Adrenal gland (tissue), 19 donors: ENCODE measurements at places on chromosomes 6 and 20.

DNA sequence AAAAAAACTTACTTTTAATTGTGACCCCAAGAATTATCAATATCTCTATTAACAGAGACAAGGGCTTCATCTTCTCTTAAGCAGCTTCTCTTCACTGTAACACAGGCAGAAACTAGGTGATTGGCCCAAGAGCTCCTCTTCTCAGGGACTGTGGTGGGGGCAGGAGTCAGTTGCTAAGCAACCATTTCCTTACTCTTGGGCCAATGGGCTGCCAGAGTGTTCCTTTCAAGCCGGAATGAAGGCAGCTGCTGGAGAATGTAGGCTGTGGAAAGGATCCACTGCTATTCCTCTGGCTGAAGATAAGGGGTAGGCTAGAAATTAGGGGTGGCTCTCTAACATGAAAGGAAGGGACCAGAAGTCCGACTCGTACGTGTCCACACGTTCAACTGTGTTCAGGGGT, at the start of gene SEL1L2:
SEL1L2 (minus strand) TSS at position 150 of the 400 bp plus-strand sequence; CDS start at position 70, 80 bp downstream.
- DNase-seq: no peak

DNA sequence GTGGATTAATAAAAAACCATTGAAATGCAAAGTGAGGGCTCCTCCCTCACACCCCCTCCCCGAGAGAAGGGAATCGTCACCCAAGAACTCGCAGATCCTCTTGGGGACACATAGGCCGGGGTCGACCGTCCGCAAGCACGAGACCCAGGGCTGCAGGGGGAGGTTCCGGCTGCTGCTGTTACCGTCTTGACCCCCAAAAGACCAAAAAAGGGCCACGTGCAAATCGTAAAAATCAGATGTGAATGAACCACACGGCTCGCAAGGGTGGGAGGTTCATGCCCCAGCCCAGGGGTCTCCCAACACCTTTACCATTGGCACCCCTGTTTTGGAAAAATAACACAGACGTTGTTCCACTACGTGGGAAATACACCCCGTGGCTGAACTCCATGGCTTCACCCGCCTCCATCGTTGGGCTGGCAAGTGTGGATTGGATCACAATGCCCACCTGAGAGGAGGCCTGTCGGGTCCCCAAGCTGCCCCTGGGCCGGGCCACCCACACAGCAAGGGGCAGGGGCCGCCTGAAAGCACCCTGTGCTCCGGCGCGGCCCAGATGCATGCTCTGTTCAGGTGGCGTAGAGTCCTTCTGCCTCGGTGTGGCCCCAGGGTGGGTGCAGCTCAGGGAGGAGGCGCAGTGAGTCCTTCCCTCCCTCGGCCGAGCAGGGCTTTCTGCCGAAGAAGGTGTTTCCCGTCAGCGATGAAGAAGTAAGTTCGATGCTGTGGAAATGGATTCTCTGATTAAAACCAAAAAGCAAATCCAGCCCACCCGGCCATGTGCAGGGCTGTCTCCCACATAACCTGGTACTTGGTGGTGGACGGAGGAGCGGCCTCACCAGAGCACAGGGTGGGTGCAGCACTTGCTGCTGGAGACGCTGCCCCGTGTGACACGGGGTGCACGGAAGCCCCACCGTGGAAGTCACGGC, 85.0 kb downstream of the YTHDF1 start:
- no peak for DNase-seq

DNA sequence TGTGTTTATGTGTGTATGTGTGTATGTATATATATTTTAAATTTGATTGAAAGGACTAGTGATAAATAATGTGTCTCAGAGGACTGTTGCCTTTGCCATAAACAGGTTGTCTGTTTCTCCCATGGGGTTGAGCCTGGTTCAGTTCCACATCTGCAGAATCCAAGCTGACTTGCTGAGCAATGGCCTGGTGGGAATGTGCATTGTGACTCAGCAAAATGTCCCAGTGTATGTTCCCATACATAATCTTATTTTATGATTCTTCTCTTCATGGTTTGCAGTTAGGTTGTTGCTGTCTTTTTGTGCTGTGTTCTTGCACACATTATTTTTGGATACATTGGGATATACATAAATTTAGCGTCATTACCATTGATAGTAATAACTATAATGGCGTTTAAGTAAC, 115.6 kb upstream of the SLC24A3 start:
- DNase-seq: no peak

- DNase-seq: peak; percentile 61
Measured at GRCh38 chr6:83708970-83709747, at the start of gene SNAP91. Gene SNAP91, minus strand, starts transcription at chr6:83709101. Its CDS starts 1,174 bp downstream, at chr6:83707927.

DNA sequence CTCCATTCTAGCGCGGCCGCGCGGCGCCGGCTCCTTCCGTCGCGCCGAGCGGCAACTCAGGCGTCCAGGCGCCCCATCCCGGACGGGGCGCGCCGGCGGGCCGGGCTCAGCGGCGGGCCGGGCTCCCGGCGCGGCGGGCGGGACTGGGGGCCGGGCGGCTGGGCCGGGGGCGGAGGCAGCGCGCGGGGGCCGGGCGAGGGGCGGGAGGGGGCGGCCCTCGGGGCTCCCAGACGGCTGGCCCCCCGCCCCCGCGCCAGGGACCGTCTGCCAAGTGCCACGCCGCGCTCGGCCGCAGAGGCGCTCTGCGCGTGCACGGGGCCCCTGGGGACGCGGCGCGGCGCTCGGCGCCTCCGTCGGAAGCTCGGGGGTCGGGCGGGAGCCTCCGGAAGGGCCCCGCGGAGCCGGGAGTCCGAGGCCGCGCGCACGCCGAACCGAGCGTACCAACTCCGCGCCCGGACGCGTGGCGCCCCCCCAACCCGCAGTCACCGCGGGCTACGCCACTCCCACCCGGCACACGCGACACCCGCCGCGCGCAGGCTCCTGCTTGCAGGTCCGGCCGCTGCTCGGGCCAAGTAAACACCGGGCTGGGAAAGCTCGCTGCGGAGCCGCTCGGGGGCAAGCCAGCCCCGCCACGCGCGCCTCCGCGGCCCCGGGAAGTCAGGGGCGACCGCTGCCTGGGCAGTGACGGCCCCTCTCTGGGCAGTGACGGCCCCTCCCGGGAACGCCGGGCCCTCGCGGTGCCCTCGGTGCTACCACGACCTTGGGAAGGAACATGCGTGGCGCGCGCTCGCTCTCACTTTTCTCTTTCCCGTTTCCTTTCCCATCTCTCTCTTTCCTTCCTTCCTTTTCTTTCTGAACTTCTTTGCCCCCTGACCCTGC, at the start of gene PREX1:
PREX1 (minus strand) TSS at position 145 of the 879 bp plus-strand sequence; CDS start at position 6, 139 bp downstream.
- peak; percentile 80 for DNase-seq

DNA sequence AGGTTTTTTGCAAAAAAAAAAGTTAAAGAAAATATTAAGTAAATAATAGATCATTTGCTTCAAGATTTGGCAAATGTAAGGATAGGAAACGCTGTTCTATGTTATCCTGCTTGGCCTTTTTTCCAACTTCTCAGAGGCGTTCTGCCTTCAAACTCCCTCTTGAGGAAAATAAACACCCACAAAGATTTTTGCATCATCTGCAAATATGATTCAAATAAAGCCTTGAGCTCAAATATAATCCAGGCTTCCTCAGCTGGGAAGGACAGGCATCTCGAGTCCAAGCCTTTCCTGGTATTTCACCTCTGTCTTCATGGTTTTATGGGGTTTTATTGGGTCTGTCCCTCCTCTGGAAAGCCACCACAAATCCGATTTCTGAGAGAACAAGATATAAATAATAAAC, 67.7 kb upstream of the PTPN1 start:
- no peak for DNase-seq

GRCh38 chr20:17456279-17456678, 74.9 kb downstream of the BFSP1 start:
- DNase-seq: no peak

DNA sequence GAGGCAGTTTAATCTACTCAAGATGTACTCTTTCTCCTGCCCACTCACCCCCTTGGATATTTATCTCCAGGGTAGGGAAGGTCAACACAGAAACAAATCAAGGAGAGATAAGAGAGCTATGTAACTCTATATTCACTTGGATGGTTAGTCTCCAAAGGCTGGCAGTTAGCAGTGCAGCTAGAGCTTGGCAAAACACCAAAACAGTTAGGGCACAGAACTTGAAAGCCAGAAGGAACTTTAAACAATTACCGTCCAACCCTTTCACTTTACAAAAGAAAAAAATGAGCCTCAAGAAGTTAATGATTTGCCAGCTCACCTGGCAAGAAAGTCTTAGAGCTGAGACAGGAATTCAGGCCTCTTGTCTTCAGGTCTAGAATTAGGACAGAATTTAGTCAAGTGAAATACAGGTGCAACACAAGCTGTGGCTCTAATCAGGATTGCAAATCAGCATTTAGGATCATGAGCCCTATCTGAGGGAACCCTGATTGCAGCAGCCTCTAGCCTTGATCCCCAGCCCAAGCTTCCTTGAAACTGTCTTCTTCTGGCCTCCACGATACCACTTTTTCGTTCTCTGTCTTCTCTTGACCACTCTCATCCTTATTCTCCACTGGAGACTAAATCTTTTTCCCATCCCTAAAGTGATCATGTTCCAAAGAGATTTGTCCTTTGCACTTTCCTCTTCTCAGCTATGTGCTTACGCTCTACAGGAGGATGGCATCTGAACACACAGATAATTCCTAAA, 14.9 kb downstream of the NEDD9 start:
- DNase-seq: no peak

DNA sequence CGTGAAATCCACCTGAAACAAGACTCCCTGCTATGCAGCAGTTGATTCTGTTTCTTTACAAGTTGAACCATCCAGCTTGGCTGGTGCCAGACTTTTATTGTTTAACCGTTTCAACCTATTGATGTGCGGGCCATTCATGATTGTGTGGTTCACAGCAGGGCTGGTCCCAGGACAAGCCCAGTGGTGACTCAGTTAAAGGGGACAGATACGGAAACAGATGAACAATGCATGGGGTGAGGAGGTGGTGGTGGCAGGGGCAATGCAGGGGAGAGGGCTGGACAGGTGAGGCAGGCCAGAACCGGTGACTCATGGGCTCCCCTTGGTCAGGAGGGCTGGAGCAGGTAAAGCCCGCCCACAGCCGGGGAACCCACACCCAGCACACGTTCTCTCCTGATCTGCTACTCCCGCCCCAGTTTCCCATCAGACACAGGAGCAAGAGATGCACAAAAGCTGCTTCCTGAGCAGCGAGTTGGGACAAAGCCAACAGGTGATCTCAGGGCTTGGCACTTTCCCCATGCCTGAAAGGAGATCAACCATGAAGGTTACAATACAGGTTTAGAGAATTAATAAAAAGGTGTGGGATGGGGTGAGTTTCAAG, 232.2 kb downstream of the LY86 start:
- DNase-seq: no peak

DNA sequence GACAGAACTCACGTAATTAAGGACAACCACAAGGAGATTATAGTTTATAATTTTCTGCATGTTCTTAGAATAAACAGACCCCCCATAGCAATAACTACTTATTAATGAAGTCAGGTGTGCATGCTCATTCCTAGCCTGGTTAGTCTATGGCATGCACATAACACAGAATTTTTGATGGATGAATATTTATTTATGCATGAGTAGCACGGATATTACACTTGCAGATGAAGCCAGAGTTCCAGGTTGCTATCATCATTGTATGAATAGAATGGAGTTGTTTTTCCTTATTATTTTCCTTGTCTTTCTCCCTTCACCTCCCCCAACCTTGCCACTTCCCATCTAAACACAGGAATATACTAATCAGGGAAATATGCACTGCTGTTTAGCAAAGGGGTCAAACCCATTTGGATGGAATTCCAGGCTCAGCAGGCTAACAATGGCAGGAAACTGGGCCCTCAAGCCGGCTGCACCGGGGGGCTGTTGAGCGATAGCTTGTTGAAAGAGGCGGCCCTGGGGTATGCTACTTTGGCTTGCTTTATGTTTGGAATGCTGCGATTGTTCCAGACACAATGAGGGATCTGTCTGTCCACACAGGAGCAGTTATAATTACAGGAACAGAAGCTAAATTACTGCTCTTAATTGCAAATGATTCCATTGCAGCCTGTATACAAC, 112.6 kb downstream of the TMEM170B start:
- DNase-seq: no peak

- DNase-seq: no peak
Measured at GRCh38 chr20:25398376-25399036, 7.9 kb upstream of the ABHD12 start.
